ENCODE measurements at places on chromosomes 2 and 18. TPM values are rescaled to one million over a fixed set of nuclear protein-coding genes. Genes with fewer than 3 reads are reported as not detected.

ACVR1C gene
- total RNA-seq = 0.33 TPM

ANKRD53 gene
- 0.50 TPM for total RNA-seq

OTOF gene
- 0.66 TPM for total RNA-seq

TM4SF20 gene
- total RNA-seq = not detected

ALK gene
- under 0.01 TPM for total RNA-seq

PTCD3 gene
- total RNA-seq = 109 TPM

RIT2 gene
- total RNA-seq = not detected

GAREM2 gene
- total RNA-seq = 0.22 TPM

RNF152 gene
- total RNA-seq = 15.4 TPM

C2orf78 gene
- not detected for total RNA-seq

EMILIN1 gene
- total RNA-seq = 328 TPM

C2orf68 gene
- 14.1 TPM for total RNA-seq

KIF1A gene
- not detected for total RNA-seq

TTC27 gene
- 29.7 TPM for total RNA-seq

TBC1D8 gene
- 8.4 TPM for total RNA-seq

KCNG2 gene
- not detected for total RNA-seq

DSG1 gene
- total RNA-seq = not detected

TMEM178A gene
- total RNA-seq = 1.4 TPM

IL36RN gene
- total RNA-seq = not detected

DUSP28 gene
- 3.5 TPM for total RNA-seq

SERPINB11 gene
- not detected for total RNA-seq

CFC1 gene
- not detected for total RNA-seq

LRRC30 gene
- total RNA-seq = not detected

UGT1A5 gene
- total RNA-seq = not detected

SP5 gene
- total RNA-seq = not detected

Data from uterine smooth muscle cell (primary cell).